Muscle of leg (tissue), 16 donors: ENCODE measurements at places on chromosomes 6 and 20.
A peak's percentile ranks its signal among the peaks of the same experiment; 100 is the strongest.

GRCh38 chr6:162882801-162883481 lies 155.2 kb downstream of the PACRG start:
- no peak for DNase-seq

- DNase-seq = no peak
Measured at GRCh38 chr6:154430481-154430919, 73.9 kb upstream of the IPCEF1 start.

GRCh38 chr6:158475344-158476302 lies 84.3 kb upstream of the TMEM181 start:
- DNase-seq = peak; percentile 60

DNA sequence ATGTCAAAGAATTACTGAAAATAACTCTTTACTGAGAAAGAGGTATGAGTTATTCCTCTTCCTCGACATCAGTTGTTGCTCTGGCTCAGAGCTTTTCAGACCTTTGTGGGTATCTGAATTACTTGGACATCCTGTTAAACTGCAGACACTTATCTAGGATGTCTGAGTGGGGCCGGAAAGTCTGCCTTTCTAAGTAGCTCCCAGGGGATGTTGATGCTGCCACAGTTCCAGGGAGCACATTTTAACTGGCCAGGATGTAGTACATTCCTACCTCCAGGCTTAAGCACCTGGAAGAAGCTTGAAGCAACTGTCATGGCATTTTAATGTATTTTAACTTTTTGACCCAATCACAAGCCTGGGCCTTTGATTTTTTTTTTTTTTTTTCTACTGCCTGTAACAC lies 265.8 kb upstream of the PLCB4 start:
- peak; percentile 11 for DNase-seq

DNA sequence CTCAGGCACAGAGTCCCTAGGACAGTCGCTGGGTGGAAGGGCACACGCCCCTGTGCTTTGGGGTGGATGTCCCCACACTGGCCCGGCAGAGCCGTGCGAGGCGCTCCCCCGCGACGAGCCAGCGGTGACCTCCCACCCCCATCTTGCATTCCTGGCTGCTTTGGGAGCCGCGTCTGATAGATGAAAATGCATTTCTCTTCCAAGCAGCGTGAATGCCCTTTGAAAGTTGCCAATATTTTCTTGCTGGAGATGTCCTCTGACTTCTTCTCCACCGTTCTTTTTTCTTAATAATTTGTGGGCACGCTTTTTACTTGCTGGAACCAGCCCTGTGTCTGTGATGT lies 29.9 kb downstream of the COL20A1 start:
- no peak for DNase-seq

DNA sequence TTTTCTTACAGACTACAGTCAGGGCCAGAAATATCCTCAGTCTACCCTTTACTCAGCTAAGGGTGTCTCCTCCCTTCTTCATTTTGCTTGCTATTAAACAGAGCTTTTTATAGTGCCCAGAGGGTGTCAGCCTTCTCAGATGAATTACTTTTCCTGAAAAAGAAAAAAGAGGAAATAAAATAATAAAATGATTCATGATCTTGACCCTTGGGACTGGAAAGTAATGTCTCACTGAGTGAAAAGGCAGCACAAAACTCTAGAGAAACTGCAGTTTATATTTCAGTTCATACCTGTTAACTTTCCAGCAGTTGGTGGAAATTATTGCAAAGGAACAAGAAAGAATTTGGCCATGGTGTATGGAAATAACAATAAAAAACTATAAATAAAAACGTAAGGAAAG lies 170.6 kb downstream of the IBTK start:
- DNase-seq = peak; percentile 93

DNA sequence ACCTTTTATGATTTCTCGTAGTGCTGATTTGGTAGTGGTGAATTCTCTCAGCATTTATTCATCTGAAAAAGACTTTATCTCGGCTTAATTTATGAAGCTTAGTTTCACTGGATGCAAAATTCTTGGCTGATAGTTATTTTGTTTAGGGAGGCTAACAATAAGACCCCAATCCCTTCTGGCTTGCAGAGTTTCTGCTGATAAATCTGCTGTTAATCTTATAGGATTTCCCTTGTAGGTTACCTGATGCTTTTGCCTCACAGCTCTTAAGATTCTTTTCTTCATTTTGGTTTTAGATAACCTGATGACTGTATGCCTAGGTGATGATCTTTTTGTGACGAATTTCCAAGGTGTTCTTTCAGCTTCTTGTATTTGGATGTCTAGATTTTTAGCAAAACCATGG lies 388.7 kb downstream of the UTRN start:
- DNase-seq = no peak

GRCh38 chr20:14612391-14612790 lies 275.0 kb upstream of the FLRT3 start:
- DNase-seq = no peak

GRCh38 chr20:973785-974194 lies 28.3 kb downstream of the RSPO4 start:
- DNase-seq = no peak

GRCh38 chr20:26214991-26215390 lies 518.3 kb upstream of the ZNF337 start:
- no peak for DNase-seq

DNA sequence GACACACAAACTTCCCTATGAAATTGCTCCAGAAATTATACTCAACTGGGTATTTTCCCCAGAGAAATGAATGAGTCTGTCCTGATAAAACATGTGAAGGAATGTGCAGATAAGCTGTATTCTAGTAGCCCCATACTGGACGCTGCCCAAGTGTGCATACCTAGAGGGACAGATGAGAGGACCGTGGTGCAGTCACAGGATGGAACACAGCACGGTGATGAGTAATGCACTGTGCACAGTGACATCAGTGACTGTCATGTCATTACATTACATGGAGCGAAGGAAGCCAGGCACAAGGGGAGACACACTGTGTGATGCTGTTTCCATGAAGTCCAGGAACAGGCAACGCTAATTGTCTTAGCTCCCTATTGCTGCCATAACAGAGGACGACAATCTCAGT lies 155.5 kb downstream of the CDH4 start:
- DNase-seq = no peak

DNA sequence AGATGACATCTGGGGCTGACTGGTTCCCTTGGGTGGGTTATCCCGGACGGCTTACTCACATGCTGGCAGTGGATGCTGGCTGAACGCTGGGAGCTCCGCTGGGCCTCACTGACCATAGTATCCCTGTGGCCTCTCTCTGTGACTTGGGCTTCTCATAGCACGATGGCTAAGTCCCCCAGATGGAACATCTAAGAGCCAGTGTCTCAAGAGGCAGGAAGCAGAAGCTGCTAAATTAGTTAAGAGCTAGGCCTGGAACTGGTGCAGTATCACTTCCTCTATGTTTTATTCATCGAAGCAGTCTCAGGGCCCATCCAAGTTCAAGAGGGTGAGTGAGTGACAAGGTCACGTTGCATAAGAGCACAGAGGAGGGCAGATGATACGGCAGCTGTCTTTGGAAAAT lies 116.5 kb upstream of the LAMP5 start:
- DNase-seq = peak; percentile 76

- DNase-seq = peak; percentile 67
Measured at GRCh38 chr6:139882977-139883728, 508.7 kb upstream of the CITED2 start.

DNA sequence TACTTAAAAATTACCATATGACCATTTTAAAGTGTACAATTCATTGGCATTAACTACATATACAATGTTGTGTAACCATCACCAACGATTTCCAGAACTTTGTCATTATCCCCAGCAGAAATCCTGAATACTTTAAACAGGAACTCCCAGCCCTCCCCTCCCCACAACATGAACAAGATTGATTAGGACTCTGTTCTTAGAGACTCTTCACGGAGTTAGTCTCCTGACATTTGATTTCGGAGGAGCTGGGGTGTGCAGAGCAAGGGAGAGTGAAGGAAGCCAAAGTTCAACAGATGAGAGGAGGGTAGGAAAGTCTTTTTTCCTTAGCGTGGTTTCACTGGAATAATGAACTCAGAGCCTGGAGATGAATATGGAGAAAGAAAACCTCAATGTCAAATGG lies 17.2 kb upstream of the QKI start:
- DNase-seq = no peak

- DNase-seq = peak; percentile 9
Measured at GRCh38 chr6:47375426-47375825, 65.7 kb upstream of the TNFRSF21 start.

- DNase-seq = no peak
Measured at GRCh38 chr6:38750968-38751615, 36.0 kb downstream of the DNAH8 start.

DNA sequence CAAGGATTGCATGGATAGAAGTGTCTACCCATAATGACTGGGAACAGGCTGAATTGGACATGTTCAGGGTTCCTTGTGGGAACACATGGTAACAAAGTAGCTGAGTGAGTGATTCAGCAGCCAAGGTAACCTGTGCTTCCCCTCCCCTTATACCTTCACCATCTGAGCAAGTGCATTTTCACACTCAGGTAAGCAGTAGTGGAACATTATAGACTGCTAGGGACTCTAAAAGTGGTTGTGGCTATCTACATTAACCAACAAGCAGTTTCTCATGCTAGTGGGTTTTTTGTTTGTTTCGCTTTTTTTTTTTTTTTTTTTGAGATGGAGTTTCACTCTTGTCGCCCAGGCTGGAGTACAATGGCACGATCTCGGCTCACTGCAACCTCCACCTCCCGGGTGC lies 41.4 kb downstream of the KIZ start:
- no peak for DNase-seq

GRCh38 chr6:33391922-33392594 lies 435 bp downstream of the KIFC1 start:
- DNase-seq = no peak

DNA sequence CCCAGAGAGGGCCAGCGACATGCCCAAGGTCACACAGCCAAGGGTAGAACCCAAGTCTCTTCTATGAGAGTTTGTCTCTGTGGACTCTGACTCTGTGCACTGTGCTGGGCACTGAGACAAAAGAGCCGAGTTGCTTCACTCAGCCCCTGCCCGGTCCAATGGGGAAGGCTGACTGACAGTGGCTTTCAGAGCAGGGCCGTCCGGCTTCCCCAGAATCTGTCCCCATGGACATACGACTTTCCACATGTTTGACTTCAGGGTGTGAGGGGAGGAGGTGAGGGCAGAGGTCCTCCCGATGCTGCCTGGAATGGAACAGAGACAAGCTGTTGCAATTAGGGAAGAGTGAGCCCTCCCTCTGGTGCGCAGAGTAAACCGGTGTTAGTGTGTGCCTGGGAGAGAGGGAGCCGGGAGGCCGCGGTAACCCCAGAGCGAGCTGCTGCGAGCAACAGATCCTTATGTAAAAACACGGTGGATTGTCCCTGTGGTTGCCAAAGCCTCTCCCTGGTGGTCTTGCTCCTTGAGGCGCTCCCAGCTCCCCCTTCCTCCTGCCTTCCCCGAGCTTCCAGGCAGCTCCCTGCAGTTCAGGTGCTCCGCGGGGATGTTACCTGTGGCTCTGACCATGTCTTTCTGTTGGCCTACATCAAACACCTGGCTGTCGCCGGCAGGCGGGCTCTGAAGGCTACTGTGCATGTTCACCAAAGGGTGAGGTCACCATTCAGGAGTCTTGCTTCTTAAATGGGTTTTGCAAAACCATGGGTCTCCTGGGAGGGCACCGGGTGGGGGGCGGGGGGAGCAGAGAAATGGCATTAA lies 672 bp downstream of the SIRPA start:
- peak; percentile 36 for DNase-seq

- DNase-seq = no peak
Measured at GRCh38 chr6:118606268-118606667, 45.1 kb downstream of the CEP85L start.

GRCh38 chr6:27531772-27532459 lies 59.0 kb upstream of the ZNF184 start:
- DNase-seq = no peak

DNA sequence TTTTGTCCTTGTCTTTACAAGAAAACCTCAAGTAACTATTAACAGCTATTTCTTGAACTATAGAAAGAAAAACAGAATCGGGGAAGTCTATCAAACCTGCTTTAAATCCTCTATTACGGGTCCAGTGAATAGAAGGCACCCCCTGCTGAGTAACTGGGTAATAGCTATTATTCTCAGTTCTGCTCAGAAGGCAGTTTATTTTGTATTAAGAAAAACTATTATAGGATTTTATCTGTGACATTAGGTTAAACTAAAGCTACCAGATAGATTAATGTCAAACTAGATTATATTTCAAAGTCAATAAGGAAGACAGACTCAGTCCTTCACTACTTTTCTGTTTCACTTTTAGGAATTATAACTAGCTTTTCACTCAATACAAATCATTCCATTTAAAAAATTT lies 93.7 kb downstream of the DST start:
- peak; percentile 47 for DNase-seq

- no peak for DNase-seq
Measured at GRCh38 chr20:36219671-36220220, 16.5 kb upstream of the AAR2 start.

GRCh38 chr20:824916-825315 lies 8.6 kb upstream of the FAM110A start:
- DNase-seq = no peak

DNA sequence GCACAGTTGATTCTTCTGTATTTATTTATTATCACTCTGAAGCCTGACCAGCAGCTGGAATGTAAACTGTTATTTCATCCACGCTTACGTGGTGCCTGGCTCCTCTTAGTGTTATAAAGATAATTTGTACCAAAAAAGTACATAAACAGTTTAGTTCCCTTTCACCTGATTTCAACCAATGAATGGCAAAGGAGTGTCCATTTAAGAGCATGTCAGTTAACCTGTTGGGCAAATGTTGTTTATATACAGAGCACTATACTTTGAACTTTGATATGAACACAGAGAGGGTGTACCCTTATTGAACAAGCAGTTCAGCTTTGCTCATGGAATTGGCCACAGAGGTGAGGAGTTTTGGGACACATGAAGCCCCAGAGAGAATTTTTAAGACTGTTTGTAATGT lies 7.2 kb upstream of the CTCFL start:
- no peak for DNase-seq

GRCh38 chr6:46592046-46592445 lies 60.6 kb downstream of the CYP39A1 start:
- DNase-seq = no peak

DNA sequence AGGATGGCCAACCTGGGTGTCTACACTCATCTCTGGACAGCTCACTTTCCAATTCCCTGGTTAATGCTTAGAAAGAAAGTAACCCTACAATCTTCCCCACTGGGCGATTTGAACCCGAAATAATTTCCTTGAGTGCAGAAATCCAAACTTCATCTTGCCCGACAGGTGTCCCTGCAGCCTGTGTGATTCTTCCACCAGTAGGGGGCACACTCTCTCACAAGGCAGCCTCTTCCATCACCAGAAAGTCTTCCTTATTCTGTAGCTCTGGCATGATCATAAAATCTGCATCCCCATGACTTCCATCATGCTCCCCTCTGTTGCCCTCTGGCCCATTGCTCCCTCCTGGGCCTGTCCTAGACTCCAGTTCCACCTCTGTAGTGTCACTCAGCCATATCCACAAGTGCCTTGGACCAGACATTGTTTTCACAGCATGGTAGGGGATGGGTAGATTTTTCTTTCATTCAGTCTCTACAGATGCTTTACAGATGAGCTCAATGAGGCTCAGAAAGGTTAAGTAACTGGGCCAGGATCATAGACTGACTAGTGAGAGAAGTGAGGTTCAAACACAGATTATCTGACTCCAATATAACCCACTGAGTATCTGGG lies 170.4 kb upstream of the SPTLC3 start:
- DNase-seq = no peak

- peak; percentile 58 for DNase-seq
Measured at GRCh38 chr6:14549304-14549770, 431.8 kb downstream of the CD83 start.

GRCh38 chr20:43294031-43294430 lies 104.3 kb upstream of the PTPRT start:
- no peak for DNase-seq

GRCh38 chr20:49303065-49303552 lies 25.3 kb upstream of the ZNFX1 start:
- peak; percentile 81 for DNase-seq
